ENCODE measurements at places on chromosomes 5 and 9.

DNA sequence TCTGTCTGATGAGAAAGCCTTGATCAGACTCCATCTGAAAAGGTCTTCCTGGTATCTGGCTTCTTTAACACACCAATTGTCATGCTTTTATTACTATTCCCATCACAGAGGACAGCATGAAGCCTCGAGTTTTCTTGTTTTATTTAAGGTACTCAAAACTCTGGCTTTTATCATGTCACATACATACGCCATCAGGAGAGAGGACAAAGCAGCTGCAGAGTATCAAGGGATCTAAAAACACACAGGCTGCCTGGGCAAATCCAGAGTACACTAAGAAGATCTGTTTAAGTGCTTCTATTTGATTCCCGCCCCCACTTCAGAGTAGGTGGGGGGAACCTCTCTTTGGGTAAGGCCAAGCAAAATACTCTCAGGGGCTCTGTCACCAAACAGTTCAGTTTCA is 277.2 kb downstream of the SPOCK1 start:
- no peak for DNase-seq

DNA sequence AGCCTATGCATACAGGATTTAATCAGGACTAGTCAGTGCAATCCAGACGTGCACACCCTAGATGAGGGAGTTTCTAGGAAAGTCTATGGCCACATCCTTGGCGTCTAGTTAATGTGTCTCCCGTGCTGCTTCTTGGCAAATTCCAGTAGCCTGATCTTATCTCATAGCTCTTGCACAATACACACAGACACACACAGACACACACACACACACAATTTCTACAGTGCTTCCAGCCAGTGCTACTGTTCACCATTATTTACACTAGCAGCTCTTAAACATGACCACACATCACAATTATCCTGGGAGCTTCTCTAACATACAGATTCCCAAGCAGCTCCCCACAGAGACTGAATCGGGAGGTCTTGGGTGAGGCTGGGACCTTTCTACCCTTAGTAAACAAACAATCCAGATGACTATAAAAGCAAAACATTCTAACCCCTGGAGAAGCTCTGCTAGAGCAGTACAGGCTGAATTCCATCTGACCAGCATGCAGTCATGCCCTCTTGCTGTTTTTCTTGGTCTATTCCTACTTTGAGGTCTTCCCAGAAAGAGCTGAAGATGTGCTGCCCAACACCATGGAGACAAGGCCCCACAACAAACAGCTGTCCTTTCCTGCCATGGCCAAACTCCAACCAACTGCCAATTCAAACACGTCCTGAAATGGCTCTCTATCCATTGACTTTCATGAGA is 236.6 kb downstream of the DEPDC1B start:
- DNase-seq = no peak

GRCh38 chr5:90484540-90484939 is 9.9 kb downstream of the POLR3G start:
- no peak for DNase-seq

- DNase-seq = no peak
These were observed 8.8 kb downstream of the GARNL3 start for GRCh38 chr9:127273326-127273725.

GRCh38 chr9:14071484-14071883 is 242.5 kb downstream of the NFIB start:
- no peak for DNase-seq

- DNase-seq = no peak
These were observed at the start of gene HMMR for GRCh38 chr5:163460562-163461171. Gene HMMR, plus strand, starts transcription at chr5:163460632. Its CDS starts 61 bp downstream, at chr5:163460693.

DNA sequence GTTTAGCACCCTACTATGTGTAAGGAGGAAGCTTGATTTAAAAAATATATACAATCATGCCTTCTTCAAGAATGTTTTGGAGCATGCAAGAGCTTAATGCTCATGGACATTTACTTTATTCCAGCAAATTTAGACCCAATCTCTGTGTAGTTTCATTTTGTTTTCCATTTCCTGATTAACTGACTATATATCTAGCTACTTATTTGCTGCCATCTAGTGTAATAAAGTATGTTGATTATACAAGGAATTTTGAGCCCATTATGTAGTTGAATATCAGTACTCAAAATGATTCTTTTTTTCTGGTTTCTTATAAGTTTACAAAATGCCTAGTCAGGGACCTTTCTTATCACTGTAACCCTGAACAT is 100.0 kb upstream of the CCDC152 start:
- DNase-seq = no peak

- no peak for DNase-seq
These were observed 17.9 kb downstream of the ADGRD2 start for GRCh38 chr9:124468061-124468740.

GRCh38 chr5:14428302-14429081 is 153.1 kb upstream of the OTULINL start:
- DNase-seq = no peak

GRCh38 chr9:129493706-129494047 is 127.2 kb downstream of the C9orf50 start:
- DNase-seq = no peak

DNA sequence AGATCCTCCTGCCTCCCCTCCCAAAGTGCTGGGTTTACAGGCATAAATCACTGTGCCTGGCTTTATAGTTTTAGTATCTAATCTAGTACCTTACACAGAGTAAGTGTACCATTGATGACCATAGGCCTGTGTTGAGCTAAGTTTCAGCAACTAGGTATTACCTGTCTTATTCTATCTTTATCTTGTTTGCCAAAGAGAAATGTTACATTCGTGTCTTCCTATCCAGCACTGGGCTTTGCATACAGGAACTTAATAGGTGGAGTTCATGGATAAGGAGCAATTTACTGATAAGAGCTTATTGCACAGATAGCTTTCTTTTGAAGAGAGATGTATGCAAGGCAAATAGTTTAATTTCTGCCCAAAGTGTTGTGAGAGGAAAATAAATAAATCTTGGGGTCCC is 30.5 kb downstream of the TXNDC8 start:
- DNase-seq = no peak

Measured in GM04503 (cell line).